ENCODE measurements at places on chromosomes 1 and 21.
A peak's percentile ranks its signal among the peaks of the same experiment; 100 is the strongest.

DNA sequence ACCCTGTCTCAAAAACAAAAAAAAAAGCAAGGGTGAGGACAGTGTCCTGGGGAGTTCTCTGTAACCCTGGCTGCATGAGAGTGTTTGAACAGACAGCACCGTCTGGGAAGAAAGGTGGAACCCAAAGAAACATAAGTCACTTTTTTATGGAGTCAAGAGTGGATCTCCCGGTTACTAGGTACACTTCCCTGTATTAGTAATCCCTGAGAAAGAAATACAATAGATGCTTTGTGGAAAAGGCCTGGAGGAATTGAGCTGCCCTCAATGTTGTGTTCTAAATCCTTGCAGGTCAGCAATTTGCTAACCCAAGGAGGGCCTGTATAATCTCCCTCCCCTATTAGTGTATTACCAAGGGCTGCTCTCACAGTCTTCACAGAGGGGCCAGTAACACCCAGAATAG lies 16.6 kb downstream of the DEGS1 start:
- DNase-seq: no peak

GRCh38 chr1:32985226-32985625 lies 20.6 kb upstream of the RNF19B start:
- DNase-seq: no peak

GRCh38 chr1:218848009-218848408 lies 325.7 kb upstream of the LYPLAL1 start:
- DNase-seq: no peak

- DNase-seq: no peak
These were observed 140.0 kb upstream of the LMO4 start for GRCh38 chr1:87188640-87189039.

DNA sequence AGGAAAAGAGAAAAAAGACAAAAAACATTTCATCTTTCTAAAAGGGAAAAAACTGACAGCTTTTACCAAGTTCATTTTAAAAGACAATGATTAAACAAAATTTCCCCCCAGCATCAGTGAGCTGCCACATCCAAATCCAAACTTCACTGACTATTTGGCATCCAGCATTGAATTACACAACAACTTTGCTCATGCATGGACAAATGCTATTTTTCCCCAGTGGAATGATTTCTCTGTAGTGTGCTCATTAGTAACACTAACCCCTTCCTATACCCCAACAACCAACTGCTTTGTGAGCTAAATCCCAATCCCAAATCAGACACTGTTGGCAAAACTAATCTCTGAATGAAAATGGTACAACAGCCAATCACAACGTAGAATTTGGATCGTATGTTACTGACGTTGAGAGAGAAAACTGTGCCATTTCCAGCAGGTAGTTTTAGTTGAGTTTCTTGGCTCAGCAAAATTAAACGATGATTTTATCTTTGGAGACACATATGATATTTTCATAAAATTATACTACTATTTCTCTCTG lies 37.9 kb downstream of the PIK3R3 start:
- DNase-seq: no peak

- no peak for DNase-seq
These were observed 14.3 kb downstream of the MOV10 start for GRCh38 chr1:112688781-112689193.

- DNase-seq: no peak
These were observed 16.1 kb upstream of the CLDN8 start for GRCh38 chr21:30232011-30232410.

- DNase-seq: no peak
These were observed 22.7 kb upstream of the TENT5B start for GRCh38 chr1:27035344-27035743.

DNA sequence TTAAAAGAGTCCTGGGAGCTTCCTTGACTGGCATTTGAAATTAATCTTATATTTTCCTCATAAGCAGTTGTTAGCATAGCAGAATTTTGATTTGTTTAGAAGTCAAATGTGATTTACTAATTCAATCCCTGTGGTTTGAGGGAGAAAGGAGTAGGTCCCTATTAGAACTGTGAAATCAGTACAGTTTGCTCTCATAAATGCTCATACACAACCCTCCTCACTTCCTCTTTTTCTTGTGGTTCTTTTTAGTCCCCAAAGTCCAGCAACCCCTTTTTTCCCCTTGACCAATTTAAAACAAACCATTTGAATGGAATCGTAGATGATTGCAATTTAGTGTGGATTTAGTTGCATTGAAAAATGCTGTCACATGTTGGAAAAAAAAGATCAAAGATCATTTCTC lies 9.2 kb upstream of the IFI44 start:
- DNase-seq: no peak

GRCh38 chr1:111878649-111879048 lies 110.8 kb downstream of the KCND3 start:
- DNase-seq: no peak

GRCh38 chr1:24302209-24302611 lies 16.9 kb upstream of the GRHL3 start:
- no peak for DNase-seq

DNA sequence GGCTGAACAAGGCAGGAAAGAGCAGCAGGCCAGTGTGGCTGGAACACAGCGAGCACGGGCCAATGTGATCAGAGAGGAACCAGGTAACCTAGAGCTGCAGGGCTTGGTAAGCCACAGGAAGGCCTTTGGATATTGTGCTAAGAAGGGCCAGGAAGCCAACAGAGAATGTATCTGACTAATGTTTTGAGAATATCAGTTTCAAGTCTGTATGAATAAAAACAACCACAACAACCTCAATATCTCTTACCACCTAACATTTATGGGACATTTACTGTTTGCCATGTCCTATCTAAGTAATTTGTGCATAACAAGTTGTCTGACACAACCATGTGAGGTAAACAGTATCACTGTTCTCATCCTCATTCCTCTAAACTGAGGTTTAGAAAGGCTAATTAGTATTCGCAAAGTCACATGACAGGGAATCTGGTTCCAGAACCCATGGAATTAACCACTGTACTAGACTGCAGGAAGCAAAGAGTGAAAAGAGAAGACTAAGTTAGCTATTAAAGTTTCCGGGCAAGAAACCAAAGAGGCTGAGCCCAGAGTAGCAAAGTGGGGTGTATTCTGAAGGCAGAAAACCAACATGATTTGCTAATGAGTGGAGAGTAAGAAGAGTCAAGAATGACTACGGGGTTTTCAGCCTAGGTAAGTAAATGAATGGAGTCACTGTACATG lies 38.9 kb downstream of the SPRTN start:
- DNase-seq: no peak

DNA sequence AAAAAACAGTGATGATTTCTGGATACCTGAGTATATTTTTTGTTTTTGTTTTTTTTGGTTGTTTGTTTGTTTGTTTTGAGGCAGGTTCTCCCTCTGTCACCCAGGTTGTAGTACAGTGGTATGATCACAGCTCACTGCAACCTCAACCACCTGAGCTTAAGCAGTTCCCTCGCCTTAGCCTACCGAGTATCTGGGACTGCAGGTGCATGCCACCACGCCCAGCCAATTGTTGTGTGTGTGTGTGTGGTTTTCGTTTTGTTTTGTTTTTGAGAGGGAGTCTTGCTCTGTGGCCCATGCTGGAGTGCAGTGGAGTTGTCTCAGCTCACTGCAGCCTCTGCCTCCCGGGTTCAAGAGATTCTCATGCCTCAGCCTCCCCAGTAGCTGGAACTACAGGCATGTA lies 55.3 kb upstream of the RCC1 start:
- DNase-seq: no peak

GRCh38 chr1:155209312-155209721 lies 822 bp downstream of the MTX1 start:
- no peak for DNase-seq

GRCh38 chr21:35227786-35228185 lies 178.7 kb upstream of the RUNX1 start:
- peak; percentile 60 for DNase-seq

GRCh38 chr1:26351590-26352337 lies 2.2 kb downstream of the CRYBG2 start:
- DNase-seq: no peak

GRCh38 chr21:45200581-45201296 lies 87.0 kb downstream of the POFUT2 start:
- no peak for DNase-seq

DNA sequence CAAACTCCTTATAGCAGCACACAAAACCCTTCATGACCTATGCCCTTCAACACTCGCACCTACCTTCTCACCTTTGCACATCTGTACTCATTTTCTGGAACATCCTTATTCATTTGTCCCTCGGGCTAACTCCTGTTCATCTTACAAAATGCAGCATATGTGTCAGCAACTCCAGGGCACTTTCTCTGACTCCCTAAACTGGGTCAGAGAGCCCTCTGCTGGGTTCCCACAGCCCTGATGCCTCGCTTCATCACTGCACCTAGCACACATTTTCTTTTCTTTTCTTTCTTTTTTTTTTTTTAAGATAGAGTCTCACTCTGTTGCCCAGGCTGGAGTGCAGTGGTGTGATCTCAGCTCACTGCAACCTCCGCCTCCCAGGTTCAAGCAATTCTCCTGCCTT lies 54.0 kb downstream of the RAB3B start:
- DNase-seq: no peak

- DNase-seq: no peak
These were observed 177.5 kb downstream of the VPS13D start for GRCh38 chr1:12407050-12407961.

- no peak for DNase-seq
These were observed 5.6 kb downstream of the LYPLAL1 start for GRCh38 chr1:219179293-219179692.

DNA sequence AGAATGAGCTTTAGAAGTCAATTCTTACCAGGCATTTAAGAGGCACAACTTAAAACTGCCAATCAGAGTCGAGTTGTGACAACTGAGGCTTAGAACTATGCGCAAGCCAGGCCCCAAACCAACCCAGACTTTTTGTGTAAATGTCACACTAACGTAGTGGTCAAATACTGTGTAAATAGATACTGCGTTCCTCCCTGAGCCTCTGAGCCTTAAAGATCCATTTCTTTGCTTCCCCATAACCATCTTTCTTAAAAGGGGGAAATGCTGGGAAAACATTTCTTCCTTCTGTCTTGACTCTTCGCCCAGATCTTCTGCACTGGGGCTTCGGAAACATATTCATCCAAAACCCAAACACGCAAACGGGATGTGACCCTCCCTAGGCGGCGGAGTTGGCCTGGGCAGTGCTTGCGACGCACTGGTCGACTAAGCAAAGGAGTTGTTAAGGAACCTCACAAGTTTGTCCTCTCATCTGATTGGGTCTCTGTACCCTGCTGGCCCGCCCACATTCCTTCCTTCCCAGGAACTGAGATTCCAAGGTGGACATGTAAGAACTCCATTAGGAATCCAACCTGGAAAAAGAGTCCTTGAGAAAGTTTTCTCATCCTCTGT lies 2.6 kb downstream of the ADAMTS5 start:
- no peak for DNase-seq

GRCh38 chr21:42659416-42660117 lies 6.1 kb downstream of the PDE9A start:
- no peak for DNase-seq

GRCh38 chr1:112504661-112505399 lies 3.9 kb upstream of the WNT2B start:
- no peak for DNase-seq

- DNase-seq: no peak
These were observed at the start of gene EDARADD for GRCh38 chr1:236393681-236394481. EDARADD (plus strand) TSS chr1:236394286; CDS start chr1:236394445, 159 bp downstream.

GRCh38 chr1:94863919-94864318 lies 43.8 kb downstream of the SLC44A3 start:
- no peak for DNase-seq

DNA sequence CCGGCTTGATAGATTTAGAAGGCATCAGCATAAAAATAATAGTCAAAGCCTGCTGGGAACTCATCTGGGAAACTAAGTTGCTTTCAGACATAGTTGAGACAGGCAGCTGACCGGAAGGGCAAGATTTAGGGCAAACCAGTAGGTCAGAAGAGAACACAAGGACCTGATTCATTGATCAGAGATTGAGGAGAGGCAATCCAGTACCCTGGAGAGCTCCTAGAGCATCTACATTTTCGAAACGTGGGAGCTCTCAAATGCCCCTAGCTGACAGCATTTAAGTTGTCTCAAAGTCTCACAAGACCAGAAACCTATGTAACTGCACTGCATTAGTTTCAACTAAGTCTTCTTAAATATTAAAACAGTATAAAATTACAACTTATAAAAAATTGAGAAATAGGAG lies 22.9 kb upstream of the MTF2 start:
- no peak for DNase-seq

- no peak for DNase-seq
These were observed 42.5 kb downstream of the ACTN2 start for GRCh38 chr1:236728752-236729151.

DNA sequence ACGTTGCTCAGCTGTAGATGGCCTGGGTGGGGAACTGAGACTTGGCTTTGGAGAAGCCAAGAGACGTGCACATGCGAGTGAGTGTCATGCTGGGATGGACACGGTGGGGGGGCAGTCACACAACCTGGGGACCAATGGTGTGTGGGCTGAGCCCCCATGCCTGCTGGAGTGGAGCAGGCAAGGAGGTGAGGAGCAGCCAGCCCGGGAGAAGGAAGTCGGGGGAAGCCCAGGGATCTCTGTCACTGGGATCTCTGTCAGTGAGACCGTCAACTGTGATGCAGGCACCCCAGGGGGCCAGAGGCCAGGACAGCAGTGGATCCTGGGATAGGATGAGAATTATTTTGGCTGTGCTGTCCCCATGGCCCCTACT lies 11.0 kb upstream of the ZNF669 start:
- DNase-seq: no peak

DNA sequence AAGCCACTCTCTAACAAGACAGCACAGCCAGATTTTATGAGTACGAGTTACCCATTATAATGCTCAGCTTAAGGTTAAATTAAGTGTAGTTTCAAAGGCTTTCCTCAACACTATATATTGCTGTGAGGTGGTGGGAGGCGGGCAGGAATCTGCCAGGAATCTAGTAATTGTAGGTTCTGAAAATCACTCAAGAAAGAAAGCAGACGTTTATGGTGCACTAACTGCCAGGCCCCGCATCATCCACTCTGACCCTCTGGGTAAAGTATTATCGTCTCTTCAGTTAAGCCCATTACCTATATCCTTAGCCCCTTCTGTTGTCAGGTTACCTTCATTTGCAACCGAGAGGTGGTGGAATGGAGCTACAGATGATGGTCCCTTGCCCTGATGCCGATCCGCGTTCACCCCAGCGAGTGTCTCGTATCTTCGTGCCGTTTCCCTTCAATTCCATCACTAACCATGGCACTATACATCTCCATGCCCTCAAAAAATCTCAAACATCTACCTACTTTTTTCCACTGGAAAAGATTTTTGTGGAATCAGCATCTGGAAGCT lies 12.4 kb downstream of the HMGN1 start:
- no peak for DNase-seq

- no peak for DNase-seq
These were observed 6.7 kb downstream of the PHC2 start for GRCh38 chr1:33424205-33424604.

GRCh38 chr1:174568551-174568950 lies 120.8 kb downstream of the GPR52 start:
- DNase-seq: no peak

Data from NCI-H1417 treated with DMSO at 0.1 percent for 48 hours (cell line).